ENCODE measurements at places on chromosomes 4 and X. TPM values are rescaled to one million over a fixed set of nuclear protein-coding genes. Genes with fewer than 3 reads are reported as not detected.

GRCh38 chr4:3871181-3871852 is 105.1 kb downstream of the ADRA2C start:
- no peak for DNase-seq

The PNMA5 gene
- not detected for total RNA-seq

GRCh38 chrX:24169211-24169610 is 19.7 kb downstream of the ZFX start:
- DNase-seq: no peak

The GAGE12H gene
- not detected for total RNA-seq

The VSIG4 gene
- total RNA-seq: 164 TPM

DNA sequence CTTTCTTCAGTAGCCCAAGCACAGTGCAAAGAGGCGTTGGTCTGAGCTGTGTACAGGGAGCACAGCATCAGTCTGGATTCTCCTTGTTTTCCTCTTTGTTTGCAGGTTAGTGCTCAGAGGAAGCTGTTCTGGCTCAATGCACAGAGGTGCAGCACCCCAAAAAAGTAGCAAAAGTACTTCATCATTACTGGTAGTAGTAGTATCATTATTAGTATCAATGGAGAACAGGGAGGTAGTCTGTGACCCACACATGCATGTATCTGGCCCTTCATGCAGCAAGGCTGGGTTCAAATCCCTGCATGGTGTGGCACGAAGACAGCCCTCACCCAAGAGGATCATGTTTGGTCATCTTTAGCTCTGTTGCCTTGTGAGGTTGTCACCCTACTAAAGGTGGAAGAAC is 68.7 kb downstream of the CXXC4 start:
- DNase-seq: no peak

GRCh38 chrX:23332888-23333821 is 1.5 kb upstream of the PTCHD1 start:
- DNase-seq: no peak

The LRIT3 gene
- 0.11 TPM for total RNA-seq

DNA sequence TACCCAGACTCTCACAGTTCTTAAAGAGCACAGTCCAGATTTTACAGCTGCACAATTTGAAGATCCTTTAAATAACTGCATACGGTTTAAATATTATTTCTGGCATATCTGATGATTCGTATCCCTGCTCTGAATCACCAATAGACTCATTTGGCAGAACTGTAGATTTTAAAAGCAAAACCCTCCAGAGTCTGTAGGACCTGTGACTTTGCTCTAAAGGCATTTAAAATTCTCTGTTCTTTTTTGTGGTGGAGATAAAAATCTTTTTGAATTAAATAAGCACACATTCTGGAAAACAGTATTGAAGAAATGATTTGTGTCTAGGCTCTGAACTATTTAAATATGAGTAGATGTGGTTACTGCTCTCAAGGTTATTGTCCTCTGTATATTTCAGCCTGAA is 246.2 kb upstream of the PITX2 start:
- no peak for DNase-seq

DNA sequence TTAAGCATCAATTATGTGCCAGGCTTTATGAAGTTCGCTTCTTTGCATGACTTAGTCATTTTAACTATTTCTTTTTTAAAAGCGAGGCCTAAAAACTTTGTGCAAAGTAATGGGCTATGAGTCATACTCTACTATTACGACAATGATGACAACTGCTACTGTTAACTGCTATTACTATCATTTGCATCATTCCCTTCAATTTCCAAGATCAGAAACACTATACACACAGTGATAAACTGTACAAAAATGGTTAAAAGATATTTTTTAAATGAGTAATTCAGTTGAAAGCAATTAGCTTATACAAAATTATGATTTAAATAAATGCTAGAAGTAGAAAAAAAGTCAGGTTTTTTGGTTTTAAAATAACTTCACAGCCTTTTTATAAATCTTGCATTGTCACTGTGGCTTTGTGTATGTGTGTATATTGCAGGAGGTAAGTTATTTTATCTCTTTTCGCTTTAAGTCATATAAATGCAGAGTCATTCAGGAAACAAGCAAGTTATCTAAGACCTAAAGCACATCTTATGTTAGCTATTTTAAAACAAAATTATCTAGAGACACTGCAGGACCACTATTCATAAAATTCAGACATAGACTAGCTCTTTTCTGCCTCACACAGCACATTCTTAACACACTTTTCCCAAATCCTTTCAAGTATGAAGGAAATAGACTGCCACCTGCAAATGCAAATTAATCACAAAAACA is 18.5 kb upstream of the CXCL3 start:
- no peak for DNase-seq

- no peak for DNase-seq
Observed at GRCh38 chr4:16217300-16218051, 8.8 kb downstream of the TAPT1 start.

The CENPI gene
- 1.4 TPM for total RNA-seq

The CD38 gene
- 5.8 TPM for total RNA-seq

- DNase-seq: no peak
Observed at GRCh38 chr4:80713409-80713808, 317.1 kb upstream of the BMP3 start.

DNA sequence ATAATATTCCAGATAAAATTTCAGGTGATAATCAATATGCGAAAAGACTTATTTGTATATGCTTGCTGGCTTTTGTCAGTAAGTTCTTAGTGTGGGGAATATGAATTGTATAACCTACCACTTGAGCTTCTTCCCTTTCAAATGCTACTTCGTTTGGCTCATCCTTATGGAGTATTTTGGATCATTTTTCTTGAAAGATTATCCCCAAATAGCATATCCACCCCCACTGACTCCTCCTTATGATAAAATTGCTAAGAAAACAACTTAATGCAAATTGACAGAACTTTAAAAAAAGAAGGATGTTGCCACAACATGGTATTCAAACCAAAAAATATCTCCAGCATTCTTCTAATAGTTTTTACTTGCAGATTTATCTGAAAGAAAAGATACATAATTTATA is 393.3 kb downstream of the PPP3CA start:
- DNase-seq: no peak

DNA sequence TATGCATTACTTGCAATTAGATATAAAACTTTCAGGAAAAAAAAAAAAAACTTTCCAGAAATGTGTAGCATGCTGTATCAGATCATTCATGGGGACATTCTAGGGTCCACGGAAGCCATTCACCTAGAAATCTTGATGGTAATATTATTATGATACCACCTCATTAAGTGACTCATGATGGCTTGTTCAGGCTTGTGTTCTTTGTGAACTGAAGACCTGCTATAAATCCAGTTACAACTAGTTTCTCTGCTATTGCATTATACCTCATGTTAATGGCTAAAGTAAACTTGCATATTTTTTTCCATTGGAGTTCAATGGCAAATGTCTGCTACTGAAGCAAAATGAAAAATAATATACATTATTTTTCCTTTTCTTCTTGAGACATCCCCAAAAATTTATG is 35.3 kb upstream of the PTPN13 start:
- no peak for DNase-seq

GRCh38 chr4:177163532-177163931 is 146.1 kb upstream of the NEIL3 start:
- DNase-seq: no peak

The RS1 gene
- not detected for total RNA-seq

GRCh38 chrX:131711478-131711867 is 167.6 kb downstream of the OR13H1 start:
- no peak for DNase-seq

- no peak for DNase-seq
Observed at GRCh38 chr4:1869530-1870327, 1.5 kb upstream of the NSD2 start.

The FAM13A gene
- 27.0 TPM for total RNA-seq

The ZNF711 gene
- total RNA-seq: 0.83 TPM

GRCh38 chr4:47043821-47044220 is 12.5 kb downstream of the GABRB1 start:
- DNase-seq: no peak

The NLRP2B gene
- not detected for total RNA-seq

DNA sequence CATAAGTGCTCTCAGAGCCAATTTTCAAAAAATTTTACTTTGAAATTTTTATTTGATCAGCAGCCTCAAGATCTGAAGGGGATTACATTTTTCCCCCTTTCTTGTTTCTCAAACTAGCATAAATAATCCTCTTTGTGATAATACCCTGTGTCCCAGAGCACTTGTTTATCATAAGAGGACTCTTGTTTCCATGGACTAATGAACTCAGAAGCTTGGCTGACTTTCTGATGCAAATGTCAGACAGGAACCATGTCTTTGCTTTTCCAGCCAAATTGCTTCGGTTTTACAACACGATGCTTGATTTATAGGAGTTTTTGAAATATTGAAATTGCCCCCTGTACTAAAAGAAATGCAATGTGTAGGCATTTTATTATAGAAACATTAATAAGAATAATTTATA is 859.3 kb upstream of the LCORL start:
- DNase-seq: no peak

DNA sequence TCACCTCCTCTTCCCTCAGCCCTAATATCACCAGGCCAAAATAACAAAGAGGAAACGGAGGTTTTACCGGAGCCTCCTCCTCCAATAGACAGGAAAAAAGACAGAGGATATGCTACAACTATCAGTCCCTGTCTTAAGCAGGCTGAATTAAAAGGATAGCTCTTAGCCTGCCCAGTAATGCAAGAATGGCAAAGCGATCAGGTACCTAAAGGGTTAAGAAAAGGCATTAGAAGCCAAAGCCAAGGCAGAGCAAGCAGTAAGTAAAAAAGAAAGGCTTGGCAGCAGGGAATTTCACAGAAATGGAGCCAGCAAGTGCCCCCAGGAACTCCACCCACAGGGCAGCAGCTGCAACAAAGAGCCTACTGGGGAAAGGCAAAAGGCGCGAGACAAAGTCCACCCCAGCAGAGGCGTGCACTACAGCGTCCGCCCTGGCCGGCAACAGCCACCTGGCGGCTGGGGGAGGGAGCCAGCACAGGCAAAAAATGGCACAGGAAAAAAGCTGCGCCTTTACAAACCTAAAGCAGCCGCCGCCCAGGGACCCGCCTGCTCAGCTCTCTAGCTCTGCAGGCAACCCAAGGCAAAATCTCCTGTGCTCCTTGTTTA is 220.6 kb upstream of the ZC4H2 start:
- DNase-seq: no peak

DNA sequence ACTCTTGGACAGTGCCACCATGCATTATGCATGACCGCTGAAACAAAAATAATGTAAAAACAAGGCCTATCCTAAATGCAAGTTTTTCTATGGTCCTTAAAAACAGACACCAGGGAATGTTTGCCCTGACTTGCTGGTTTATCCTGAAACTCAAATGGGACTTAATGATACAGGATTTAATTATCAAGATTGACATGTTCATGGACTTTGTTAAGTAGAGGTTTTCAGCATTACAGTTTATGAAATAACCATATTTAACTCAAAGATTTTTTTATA is 1.3 kb downstream of the NFKB1 start:
- DNase-seq: no peak

DNA sequence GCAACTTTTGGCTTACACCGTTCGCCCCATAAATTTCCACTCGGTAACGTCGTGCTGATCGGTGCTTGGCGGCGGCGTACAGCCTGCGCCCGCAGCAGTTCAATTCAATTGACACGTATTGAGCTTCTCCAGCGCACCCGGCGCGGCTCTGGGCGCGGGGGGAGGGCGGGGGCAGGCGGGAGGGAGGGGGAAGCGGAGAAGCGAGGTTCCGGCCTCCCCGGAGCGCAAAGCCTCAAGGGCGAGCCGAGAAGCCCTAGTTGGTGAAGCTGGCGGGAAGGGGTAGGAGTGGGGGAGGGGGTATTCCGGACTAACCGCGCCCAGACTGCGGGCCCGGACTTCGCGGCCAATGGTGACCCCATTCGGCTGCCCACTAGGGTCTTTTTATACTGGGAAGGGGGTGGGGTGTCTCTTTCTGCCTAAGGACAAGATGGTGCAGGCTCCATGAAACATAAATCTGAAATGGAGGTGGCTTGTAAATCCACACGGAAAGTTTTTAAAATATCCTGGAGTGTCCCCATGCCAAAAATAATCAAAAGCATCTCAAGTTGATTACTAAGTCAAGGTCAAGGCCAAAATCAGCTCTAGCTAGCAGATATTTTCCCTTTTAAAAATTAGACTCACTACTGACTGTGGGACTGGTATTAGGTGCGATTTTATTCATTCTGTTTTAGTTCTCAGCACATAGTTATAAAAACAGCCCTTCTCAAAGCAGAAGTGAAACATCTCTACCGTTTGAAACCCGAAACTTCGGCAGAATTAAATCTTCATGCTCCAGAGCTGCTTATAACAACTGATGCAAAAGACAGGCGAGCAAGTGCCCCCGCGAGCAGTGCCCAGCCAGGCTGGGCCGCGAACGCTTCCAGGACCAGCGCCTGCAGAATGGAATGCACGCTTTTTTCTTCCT is 1.5 kb upstream of the BCOR start:
- DNase-seq: no peak

The ARMCX4 gene
- 10.8 TPM for total RNA-seq

The CT45A5 gene
- not detected for total RNA-seq

DNA sequence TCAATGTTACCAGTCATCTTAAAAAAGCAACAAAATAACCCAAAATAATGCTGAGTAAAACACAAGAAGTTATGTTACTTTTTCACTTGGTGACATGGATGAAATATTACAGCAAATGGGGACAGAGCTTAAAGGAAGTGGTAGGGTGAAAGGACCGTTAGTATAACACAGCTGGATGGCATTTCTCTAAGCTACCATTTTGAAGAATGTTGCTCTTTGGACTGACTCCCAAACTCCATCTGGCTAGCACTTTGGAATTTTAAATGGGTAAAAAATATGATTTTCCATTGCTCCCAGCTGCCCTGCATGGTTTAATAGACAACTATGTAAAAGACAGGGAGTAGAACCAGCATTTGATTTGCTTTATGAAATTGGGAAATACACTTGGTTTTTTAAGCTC is 27.6 kb downstream of the CLCN5 start:
- no peak for DNase-seq

DNA sequence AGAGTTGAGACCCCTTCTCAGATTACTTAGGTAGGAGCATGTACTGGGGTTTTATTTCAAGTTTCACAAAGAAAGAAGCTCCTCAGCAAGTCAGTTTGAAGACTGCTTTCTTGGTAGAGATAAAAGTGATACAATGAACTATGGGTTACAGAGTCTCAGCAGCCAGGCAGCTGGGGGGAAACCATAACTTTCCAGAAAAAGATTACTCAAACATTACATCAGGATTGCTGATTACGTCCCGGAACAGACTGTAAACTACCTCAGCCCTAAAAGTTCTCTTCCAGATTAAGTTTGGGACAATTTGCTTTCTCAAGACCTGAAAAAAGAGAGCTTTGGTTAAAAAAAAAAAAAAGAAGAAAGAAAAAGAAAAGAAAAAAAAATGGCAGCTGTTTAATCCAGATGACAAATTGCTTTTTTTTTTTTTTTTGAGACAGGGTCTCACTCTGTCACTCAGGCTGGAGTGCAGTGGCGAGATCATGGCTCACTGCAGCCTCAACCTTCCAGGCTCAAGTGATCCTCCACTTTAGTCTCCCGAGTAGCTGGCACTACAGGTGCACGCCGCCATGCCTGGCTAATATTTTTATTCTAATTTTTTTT is 16.6 kb downstream of the SAT1 start:
- no peak for DNase-seq

The CXCR3 gene
- total RNA-seq: not detected

DNA sequence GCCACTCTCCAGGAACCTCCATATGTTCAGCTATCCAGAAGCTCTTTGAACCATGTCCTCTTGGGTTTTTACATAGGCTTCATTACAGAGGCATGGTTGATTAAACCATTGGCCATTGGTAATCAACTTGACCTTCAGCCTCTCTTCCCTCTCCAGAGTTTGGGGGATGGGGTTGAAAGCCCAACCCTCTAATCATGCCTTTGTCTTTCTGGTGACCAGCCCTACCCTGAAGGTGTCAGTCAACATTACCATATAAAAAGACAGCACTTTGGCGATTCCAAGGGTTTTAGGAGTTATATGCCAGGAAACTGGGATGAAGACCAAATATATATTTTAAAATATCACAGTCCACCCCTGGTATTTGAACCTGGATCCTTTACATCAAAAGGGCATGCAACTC is 222.5 kb downstream of the CHIC1 start:
- DNase-seq: no peak

All from esophagus muscularis mucosa (tissue), 4 donors.